ENCODE measurements at places on chromosomes 1 and 21.

GRCh38 chr1:116513956-116514355 lies 56.9 kb downstream of the CD58 start:
- no peak for DNase-seq

GRCh38 chr1:233140974-233141373 lies 154.6 kb downstream of the PCNX2 start:
- no peak for DNase-seq

GRCh38 chr1:64956733-64957441 lies 9.5 kb downstream of the JAK1 start:
- no peak for DNase-seq

GRCh38 chr1:31437433-31438037 lies 24.5 kb downstream of the SERINC2 start:
- no peak for DNase-seq

DNA sequence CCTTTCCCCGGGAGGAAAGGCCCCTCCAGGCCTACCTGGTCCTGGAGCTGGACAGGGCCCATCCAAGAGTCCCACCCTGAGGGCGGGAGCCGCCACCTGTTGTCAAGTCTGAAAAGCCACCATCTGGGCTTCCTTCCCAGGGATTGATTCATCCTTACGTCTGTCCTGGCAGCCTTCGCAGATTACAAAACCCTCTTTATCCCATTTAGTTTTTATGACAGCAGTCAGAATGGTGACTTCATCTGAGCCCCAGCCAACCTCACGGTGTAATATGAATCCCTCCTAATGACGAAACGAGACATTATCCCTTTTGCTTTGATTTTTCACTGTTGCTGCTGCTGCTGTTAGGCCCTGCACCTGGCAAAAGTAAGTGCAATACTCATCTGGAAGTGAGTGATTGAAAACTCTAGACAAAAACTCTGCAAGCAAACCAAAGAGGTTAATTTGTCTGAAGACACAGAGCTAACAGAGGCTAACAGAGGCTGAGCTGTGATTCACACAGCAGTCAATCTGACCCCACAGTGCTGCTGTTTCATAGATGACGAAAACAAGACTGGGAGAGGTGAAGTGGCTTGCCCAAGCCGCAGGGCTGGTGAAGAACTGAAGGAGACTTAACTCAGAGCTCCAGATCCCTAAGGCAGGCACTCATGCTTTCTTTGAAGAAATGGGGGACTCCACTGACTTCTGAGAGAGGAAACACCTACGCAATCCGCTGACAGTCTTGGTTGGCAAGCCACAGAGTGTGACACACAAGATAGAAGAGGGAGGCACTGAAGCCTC lies 30.0 kb upstream of the S100A7 start:
- DNase-seq, result no peak

DNA sequence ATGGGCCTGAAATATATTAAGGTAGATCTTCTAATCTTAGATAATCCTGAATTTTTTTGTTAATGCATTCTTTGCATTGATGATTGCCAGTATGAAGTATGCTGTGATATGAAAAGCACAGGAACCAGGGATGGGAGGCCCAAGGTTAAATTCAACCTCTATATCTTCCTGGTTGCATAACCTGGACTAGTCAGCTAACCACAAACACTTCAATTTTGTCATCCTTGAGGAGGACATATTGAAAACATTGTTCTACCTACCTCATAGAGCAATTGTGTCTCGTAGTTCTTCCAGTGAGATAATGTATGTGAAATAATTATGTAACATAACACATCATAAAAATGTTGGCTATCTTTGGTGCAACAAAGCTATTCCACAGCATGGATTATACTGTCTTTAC lies 25.6 kb downstream of the PDC start:
- DNase-seq, result no peak

- no peak for DNase-seq
Measured at GRCh38 chr1:201266774-201267173, 16.5 kb upstream of the PKP1 start.

- no peak for DNase-seq
Measured at GRCh38 chr1:224064150-224064549, 49.8 kb upstream of the FBXO28 start.

GRCh38 chr1:17405898-17406759 lies 33.3 kb downstream of the RCC2 start:
- DNase-seq, result peak; percentile 22

DNA sequence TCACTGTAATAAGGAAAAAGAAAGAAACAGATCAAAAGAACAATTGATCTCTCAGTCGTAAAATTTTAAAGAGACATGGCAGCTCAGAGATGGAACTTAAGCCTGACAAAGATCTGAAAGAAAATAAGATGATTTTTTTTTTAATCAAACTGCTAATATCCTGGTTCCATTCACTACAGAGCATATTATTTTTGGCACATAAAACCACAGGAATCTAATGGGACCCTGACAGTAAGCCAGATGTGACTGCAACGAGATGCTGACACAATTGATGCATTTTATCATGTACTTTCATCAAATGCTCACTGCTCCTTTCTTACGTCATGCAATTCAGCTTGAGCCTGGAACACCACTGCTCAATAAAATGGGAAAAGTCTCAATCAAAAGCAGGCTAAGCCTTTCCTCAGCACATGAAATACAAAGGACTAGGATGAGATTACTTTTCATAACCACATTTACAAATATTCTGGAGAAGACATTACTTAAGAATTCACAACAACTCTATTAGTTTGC lies 16.6 kb downstream of the GPATCH2 start:
- no peak for DNase-seq

- DNase-seq, result no peak
Measured at GRCh38 chr1:208208132-208208487, 36.1 kb downstream of the PLXNA2 start.

- no peak for DNase-seq
Measured at GRCh38 chr21:34880401-34880800, 168.7 kb downstream of the RUNX1 start.

GRCh38 chr1:110309767-110310166 lies 29.4 kb upstream of the RBM15 start:
- no peak for DNase-seq

GRCh38 chr1:212104586-212105325 lies 69.2 kb downstream of the DTL start:
- no peak for DNase-seq

GRCh38 chr1:161725908-161726472 lies 4.6 kb downstream of the FCRLB start:
- DNase-seq, result peak; percentile 10

DNA sequence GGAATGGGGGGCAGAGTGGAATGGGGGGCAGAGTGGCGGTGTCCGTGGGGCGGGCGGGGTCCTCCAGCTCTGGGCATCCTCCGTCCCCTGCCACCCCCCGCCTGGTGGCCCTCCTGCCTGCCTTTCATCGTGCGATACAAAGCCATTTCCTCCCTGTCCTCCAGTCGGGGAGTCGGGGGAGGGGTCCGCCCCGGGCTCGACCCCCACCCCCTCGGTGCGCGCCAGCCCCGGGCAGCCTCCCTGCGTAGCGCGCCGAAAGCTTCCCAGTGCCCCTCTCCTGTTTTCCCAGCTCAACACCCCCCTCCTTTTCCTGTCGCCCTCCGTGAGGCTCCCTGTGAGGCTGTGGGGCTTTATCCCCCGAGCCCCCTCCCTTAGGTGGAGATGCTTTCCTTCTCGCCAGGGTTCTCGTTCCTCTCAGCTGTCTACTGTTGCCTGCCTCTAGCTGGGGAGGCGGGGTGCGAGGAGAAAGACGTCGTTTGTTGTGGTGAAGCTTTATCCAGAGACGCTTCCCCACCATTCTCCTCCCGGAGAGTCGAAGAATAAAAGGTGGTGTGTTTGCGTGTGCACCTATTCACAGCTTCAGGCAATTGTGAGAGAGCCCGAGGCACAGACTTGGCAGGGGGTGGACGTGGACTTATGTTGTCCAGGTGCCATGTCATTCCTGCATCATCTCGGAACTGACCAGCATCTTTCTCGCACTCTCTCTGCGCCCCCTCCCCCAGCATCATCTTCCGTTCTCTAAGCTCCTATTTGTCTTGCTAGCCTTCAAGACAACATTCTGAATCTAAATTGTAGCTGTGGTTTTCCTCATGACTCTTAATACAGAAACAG lies 848 bp downstream of the DNM3 start:
- no peak for DNase-seq

- DNase-seq, result no peak
Measured at GRCh38 chr1:8752921-8753713, 64.3 kb downstream of the RERE start.

DNA sequence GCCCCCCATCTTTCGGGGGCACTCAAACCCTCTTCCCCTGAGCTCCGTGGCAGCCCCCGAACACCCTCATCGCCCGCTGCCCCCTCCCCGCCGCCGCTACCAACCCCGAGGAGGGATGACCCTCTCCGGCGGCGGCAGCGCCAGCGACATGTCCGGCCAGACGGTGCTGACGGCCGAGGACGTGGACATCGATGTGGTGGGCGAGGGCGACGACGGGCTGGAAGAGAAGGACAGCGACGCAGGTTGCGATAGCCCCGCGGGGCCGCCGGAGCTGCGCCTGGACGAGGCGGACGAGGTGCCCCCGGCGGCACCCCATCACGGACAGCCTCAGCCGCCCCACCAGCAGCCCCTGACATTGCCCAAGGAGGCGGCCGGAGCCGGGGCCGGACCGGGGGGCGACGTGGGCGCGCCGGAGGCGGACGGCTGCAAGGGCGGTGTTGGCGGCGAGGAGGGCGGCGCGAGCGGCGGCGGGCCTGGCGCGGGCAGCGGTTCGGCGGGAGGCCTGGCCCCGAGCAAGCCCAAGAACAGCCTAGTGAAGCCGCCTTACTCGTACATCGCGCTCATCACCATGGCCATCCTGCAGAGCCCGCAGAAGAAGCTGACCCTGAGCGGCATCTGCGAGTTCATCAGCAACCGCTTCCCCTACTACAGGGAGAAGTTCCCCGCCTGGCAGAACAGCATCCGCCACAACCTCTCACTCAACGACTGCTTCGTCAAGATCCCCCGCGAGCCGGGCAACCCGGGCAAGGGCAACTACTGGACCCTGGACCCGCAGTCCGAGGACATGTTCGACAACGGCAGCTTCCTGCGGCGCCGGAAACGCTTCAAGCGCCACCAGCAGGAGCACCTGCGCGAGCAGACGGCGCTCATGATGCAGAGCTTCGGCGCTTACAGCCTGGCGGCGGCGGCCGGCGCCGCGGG lies 837 bp downstream of the FOXD3 start:
- DNase-seq, result no peak

DNA sequence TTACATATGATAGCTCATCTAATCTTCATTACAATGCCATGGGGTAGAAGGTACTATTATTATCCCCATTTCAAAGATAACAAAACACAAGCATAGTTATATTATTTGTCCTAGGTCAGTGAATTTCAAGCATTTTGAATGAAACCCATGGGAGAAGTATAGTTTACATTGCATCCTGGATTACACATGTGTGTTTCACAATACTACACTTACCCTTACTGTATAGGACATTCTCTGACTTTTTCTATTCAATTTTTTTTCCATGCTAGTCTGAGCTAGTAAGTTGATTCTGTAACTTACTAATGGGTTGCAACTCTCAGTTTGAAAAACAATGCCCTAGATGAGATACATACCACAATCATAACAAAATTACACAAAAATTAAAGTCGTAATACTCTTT lies 8.7 kb upstream of the GPX7 start:
- DNase-seq, result no peak

DNA sequence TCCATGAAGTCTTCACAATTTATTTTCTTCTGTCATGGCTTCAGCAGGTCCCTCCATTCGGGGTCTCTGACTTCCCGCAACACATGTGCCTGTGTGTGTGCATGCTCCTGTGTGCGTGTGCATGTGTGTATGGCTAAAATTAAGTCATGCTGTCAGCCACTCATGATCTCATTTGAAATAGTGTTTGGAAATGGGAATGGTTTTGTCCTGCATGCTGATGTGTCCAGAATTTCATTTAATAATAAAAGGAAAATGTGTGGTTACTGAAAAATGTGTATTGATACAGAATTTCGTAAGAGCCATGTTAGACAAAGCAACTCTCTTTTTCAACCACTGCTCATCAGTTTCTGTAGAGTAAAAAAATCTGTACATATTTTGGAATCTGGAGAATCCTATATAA lies 123.8 kb upstream of the PRDX6 start:
- no peak for DNase-seq

DNA sequence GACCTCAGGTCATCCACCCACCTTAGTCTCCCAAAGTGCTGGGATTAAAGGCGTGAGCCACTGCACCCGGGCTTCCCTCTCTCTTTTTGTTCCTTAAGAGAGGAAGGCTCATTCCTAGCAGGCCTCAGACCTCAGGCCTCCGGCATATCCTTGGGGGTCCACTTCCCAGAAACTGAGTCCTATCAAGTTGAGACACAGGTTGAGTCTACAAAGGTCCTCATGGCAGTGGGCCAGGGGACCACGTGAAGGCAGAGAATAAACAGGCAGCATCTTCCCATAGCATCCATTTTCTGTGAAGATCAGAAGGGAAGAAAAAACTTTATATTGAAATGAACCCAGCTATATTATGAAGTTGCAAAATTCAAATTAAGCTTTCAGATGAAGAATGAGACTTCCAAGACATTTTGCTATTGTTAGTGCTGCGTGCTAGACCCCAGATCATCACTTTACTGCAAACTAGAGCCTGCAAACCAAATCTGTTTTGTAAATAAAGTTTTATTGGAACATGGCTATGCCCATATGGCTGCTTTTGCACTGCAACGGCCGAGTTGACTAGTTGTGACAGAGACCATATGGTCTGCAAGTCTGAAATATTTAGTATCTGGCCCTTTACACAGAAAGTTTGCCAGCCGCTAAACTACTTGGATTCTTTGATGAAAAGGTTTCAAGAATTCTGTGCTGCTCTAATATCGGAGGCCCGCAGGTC lies 3.5 kb upstream of the CELA2A start:
- DNase-seq, result no peak

- DNase-seq, result peak; percentile 51
Measured at GRCh38 chr1:152459596-152460528, 45.8 kb upstream of the CRNN start.

DNA sequence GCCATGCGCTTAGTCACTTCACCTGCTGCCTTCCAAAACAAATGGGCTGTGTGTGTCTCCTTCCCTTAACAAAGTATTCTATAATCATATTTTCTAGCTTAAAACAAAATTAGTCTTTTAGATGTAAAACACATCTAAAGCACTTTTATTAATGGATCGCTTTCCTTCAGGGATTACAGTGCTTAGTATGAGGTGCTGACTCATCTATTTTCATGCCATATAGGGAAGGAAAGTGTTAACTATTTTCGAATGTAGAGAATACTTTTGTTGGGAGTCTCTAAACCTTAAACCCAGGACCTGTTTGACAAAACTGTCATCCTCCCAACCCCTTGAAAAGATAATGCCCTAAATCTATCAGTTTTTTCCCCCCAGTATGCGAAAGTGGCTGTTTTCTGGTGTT lies 90.2 kb downstream of the PBX1 start:
- DNase-seq, result no peak

- DNase-seq, result no peak
Measured at GRCh38 chr1:172411791-172412338, 8.6 kb upstream of the C1orf105 start.

DNA sequence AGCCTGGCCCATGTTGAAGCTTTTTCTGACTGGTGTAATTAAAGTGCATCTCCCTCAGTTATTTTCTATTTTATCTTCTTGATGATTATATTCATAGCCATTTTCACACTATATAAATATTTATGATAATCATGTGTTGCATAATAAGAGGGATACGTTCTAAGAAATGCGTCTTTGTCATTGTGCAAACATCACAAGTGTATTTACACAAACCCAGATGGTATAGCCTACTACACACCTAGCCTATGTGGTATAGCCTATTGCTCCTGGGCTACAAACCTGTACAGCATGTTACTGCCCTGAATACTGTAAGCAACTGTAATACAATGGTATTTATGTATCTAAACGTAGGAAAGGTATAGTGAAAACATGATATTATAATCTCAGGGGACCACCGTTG lies 88.1 kb downstream of the BACH1 start:
- no peak for DNase-seq

All from stimulated activated CD4-positive, alpha-beta T cell treated with anti-CD3 and anti-CD28 coated beads, Interleukin-15, amount 100 ng/mL, for 1 hour (primary cell).